MCF 10A (cell line): ENCODE measurements at places on chromosomes 2 and 18. TPM values are rescaled to one million over a fixed set of nuclear protein-coding genes. Genes with fewer than 3 reads are reported as not detected.

The TCF23 gene
- total RNA-seq = not detected in 2 replicates

The PDCD1 gene
- not detected in 2 replicates for total RNA-seq

The ST8SIA3 gene
- not detected in 2 replicates for total RNA-seq

The LIMS3 gene
- total RNA-seq = 1.5 TPM in 2 replicates

The LIMS2 gene
- not detected in 2 replicates for total RNA-seq
